ENCODE measurements at places on chromosomes 3 and 15.

GRCh38 chr3:14581334-14582044, 41.3 kb upstream of the GRIP2 start:
- DNase-seq = no peak

GRCh38 chr3:128436214-128436613, 30.5 kb downstream of the DNAJB8 start:
- DNase-seq = no peak

- no peak for DNase-seq
Observed at GRCh38 chr3:34185301-34185700, 386.9 kb downstream of the PDCD6IP start.

DNA sequence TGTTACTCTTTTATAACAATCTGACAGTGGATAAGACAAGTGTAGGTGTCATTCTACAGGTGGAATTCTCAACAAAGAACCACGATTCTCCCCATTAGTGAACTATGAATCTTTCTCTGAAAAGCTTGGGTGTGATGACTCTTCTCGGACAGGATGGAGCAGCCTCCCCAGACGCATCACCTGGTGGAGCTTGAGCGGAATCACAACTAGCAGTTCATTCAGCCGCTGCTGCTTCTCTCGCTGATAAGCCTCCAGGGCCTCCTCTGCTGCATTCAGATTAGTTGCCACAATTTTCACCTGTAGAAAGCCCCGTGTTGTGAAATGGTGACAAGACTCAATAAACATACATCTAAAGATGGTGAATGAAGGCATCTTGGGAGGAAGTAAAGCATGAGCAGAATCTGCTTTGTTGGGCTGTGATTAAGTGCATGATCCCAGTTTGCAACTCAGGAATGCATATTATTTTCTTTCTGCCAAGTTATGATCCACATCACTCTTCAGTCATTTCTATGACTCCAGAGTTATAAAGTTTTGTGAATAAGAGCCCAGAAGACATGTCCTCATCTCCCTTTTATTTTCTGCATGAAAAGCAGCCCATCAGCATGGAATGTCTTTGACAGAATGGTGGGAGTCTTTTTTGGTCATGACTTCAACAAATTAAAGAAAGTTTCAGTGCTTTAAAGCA, 93.6 kb downstream of the BOC start:
- DNase-seq = no peak

DNA sequence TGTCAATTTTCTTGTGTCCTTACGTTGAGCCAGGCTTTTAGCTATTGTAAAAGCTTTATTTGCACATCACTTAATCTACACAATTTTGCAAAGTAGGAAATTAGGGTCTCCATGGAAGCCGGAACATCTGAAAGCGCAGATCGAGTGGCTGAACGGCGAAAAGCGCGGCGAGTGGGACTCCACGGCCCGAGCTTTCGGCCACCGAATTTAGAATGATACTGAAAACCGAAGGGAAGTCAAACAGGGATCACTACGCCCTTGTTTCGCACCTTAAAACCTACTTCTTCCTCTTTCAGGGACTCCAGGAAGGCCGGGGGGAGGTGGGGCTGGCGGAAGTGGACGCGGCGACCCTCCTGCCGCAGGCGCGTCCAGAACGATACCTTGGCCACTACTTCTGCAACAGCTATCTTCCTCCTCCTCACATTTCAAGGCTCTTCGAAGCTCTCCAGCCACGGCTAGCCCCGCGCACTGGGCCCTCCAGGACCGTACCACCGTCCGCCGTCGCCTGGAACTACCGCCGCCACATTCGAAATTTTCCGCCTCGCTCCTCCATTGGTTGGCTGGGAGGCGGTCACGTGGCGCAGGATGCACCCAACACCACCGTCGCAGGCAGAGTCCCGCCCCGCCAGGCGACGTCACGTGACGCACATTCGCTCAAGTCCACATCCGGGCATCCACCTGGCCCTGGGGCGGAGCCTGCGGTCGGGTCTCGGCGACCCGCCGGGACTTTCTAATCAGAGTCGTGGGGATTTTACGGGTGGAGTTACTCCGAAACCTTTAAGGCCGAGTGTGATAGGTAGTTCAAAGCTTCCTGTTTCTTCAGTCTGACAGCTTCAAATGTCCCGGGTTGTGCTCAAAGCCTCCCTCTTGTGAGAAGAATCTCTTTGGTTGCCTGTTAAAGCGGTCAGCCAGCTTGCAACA, at the start of gene SGO1:
TSS of gene SGO1 (minus strand) at position 528 of the 921 bp plus-strand sequence. CDS start 2,179 bp downstream, outside the sequence.
- DNase-seq = peak; percentile 93

- DNase-seq = no peak
Observed at GRCh38 chr15:71532994-71533393, 277.4 kb upstream of the NR2E3 start.

DNA sequence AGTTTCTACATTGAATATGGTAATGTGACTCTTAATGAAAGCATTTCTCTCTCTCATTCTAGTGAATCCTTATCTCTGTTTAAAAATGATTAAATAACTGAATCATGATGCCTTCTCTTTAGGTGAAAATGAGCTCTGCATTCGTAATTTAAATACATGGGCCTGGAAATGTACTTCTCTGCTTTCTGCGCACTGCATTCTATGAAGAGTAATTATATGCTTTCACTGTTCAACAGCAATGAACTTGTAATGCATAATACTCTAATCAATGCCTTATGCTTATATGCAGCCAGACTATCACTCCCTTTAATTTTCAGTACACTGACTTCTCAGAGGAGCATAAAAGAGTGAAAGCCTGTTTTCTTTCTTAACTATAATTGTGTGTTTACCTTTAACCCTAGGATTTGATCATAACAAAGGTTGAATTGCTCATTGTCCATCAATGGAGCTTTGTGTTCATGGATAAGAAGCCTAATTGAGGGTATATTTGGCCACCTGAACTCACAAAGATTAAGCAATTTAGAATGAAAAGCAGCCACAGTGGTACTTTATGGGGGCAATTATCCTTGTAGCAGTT, 330.8 kb upstream of the PDZRN3 start:
- peak; percentile 66 for DNase-seq

DNA sequence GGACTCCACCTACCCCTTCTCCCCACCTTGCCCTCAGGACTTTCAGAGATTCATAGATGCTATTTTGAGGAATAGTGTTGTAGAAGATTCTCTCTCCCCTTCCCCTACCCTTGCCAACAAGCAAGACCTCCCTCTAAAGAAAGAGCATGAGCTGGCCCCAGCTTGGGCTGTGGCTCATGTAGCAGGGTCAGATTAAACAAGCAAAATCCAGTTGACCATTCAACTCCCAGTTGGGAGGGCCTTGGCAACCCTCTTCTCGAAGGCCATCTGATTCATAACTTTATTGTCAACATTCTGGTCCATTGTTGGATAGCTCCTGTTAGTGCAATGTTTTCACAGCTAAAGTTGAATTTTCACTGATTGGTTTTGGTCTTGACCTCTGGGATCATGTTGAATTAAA, 41.1 kb downstream of the TNFAIP8L3 start:
- no peak for DNase-seq

DNA sequence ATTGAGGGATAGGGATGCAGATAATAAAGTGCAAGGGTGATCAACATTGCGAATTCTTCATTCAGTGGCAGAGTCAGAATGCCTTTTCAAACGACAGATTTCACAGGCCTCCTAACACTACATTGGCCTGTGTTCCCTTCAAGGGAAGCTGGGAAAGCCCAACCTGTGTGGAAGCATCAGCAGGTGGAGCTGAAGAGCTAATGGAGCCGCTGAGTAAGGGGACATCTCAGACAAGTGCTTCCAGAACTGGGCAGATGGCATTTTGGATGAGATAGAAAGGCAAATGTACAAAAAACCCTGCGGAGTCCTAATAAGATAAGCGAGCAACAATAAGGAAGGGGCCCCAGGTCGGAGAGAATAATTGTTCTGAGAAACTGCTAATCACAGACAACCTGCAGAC, 8.5 kb upstream of the SLC24A5 start:
- peak; percentile 22 for DNase-seq

GRCh38 chr3:183378008-183378407, 50.4 kb downstream of the MCF2L2 start:
- peak; percentile 46 for DNase-seq

GRCh38 chr3:132348531-132348930, 31.3 kb downstream of the ACP3 start:
- DNase-seq = no peak

GRCh38 chr15:57596978-57597377, 5.3 kb downstream of the MYZAP start:
- no peak for DNase-seq

DNA sequence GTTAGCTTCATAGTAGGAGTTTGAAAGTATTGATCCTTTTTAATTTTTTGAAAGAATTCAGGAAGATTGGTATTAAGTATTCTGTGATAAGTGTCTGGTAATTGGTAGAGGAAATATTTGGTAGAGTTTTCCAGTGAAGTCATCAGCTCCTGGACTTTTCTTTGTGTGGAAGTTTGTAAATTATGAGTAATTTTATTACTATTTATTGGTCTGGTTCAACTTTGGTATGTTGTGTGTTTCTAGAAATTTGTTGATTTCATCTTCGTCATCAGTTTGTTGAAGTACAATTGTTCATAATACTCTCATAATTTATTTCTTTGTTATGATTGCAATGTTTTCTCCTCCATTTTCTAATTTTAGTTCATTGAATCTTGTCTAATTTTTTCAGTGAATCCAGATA, 832.0 kb downstream of the OTOL1 start:
- DNase-seq = no peak

- peak; percentile 9 for DNase-seq
Observed at GRCh38 chr3:186821429-186822387, 15.4 kb upstream of the RFC4 start.

DNA sequence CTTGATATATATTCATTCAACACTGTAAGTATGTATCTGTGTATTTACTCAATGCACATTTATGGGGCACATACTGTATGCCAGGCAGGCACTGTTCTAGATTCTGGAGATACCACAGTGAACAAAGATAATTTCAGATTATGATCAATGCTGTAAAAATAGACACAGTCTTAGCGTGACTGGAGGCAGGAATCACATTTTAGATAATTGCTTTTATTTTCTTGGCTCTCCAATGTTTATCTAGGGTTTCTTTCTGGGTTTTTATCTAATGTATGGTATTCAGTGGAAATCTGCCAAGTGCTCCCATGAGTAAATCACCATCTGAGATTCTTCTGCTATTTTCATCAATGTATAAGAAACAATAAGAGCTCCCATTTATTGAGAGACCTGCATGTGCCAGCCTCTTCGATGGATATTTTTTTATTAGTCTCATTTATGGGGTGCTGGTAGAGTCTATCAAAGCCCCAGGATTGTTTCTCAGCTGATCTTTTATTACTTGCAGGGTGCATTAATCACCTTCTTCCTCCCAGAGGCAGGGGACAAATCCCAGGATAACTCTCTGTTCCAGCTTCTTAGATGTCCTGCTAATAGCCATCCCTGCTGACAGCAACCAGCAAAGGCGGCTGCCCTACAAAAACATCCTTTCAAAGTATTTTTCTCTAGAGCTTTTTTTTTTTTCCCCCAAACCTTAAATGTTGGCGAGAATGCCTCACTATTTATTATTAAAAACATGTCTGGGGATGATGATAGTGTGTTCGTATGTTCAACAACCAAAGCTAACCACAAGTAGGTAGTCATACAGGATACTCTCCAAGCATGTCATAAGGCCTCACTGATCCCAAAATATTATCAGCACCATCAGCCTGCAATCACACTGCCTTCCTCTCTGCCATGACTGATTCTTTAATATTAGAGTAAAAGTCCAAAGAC, 331.0 kb upstream of the RASGRP1 start:
- DNase-seq = no peak

- DNase-seq = no peak
Observed at GRCh38 chr15:67768313-67768977, 56.9 kb upstream of the SKOR1 start.

- DNase-seq = no peak
Observed at GRCh38 chr15:40088929-40089755, 19.5 kb downstream of the BMF start.

GRCh38 chr3:24017305-24017704, 72.2 kb downstream of the NR1D2 start:
- no peak for DNase-seq

GRCh38 chr3:137052298-137052697, 94.5 kb downstream of the IL20RB start:
- no peak for DNase-seq

- no peak for DNase-seq
Observed at GRCh38 chr15:67307156-67307555, 52.6 kb downstream of the IQCH start.

- no peak for DNase-seq
Observed at GRCh38 chr15:62894322-62895085, 148.0 kb upstream of the TPM1 start.

DNA sequence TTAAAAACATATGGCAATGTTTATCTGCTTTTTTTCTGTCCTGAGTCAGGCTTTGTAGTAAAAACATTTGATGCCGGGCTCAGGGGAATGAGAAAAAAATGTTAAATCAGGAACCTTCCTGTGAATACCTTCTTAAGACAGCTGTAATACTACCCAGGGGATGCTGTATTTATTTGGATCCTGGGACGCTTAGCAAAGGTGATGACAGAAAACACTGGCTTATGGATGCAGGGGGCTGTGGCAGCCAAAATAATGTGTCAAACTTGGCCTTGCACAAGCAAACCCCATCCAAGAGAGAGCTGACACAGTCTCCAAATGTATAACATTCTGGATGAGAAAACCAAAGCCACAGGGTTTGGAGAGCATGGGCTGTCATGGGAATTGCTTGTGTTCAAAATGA, 438.2 kb upstream of the PROK2 start:
- DNase-seq = no peak

DNA sequence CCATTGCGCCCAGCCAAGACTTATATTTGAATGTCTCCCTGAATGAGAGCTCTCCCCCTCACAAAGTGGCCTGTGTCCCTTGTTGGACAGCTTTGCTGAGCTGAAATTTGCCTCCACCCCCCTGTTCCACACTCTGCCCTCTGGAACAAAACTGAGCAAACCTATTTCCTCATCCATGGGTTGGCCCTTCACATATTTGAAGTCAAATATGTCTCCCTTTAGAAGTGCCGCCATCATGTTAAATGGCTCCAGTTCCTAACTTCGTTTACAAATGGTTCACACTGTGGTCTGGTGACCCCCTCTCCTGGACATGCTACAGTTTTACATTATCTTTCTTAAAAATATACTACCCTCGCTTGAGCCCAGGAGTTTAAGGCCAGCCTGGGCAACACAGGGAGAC, 4.6 kb downstream of the PLIN1 start:
- no peak for DNase-seq

DNA sequence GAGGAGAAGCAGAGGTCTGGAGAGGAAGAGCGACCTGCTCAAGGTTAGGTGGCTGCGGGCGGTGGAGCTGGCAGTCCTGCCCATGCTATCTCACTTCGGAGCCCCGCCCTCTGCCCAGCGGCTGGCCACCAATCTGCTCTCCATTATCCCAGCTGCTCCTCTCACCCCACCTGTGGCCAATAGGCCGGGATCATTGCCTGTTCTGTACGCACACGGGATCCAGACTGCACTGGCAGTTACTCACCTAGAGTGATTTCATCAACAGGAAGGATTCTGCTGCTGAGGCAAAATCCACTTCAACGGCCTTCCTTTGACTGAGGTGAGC, 100.6 kb downstream of the TLE3 start:
- DNase-seq = peak; percentile 97

DNA sequence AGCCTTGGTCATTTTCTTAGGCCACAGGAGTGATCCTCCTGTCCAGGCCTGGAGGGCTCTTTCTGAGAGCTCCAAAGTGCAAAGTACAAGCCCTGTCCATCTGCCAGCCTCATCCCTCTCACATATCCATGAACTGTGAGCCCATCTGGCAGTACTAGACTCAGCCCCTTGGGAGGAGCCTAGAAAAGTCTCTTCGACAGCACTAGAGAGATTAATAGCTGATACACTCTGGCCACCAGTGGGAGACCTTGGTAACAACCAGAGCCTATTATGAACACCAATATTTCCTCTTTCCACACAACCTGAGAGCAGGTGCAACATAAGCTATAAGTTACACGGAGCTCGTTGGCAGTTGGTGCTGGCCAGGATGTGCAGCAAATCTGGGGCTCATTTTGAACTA, 59.5 kb upstream of the DCLK3 start:
- DNase-seq = no peak

All from NCI-H1092 treated with DMSO at 0.1 percent for 48 hours (cell line).